ENCODE measurements at places on chromosomes 11 and 22.

- no peak for DNase-seq
Observed at GRCh38 chr11:92236856-92237255, 12.2 kb downstream of the FAT3 start.

- no peak for DNase-seq
Observed at GRCh38 chr11:69343401-69344321, 49.7 kb downstream of the MYEOV start.

GRCh38 chr11:113315811-113316210 lies 1.4 kb downstream of the TTC12 start:
- DNase-seq: no peak

DNA sequence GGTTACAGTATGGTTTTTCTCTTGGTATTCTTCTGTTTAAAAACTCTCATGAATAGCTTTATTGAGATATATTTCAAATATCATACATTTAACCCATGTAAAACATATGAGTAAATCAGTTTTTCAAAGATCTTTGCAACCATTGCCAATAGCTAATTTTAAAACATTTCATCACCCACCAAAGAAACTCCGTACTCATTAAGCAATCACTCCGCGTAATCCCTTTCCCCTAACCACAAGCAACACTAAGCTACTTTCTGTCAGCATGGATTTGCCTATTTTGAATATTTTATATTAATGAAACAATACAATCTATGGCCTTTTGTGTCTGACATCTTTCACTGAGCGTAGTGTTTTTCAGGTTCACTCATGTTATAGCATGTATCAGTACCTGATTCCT lies 697.9 kb upstream of the ANO5 start:
- DNase-seq: no peak

DNA sequence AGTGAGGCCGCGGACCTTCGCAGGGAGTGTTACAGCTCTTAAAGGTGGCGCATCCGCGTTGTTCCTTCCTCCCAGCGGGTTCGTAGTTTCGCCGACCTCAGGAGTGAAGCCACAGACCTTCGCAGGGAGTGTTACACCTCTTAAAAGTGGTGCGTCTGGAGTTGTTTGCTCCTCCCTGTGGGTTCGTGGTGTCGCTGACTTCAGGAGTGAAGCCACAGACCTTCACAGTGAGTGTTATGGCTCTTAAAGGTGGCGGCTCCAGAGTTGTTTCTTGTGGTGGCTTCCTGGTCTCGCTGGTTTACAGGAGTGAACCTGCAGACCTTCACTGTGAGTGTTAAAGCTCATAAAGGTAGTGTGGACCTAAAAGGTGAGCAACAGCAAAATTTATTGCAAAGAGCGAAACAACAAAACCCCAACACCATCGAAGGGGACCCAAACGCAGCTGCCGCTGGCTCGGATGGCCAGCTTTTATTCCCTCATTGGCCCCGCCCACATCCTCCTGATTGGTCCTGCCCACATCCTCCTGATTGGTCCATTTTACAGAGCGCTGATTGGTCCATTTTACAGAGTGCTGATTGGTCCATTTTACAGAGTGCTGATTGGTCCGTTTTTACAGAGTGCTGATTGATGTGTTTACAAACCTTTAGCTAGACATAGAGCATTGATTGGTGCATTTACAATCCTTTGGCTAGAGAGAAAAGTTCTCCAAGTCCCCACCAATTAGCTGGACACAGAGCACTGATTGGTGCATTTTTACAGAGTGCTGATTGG lies 1.2 kb upstream of the TMEM45B start:
- no peak for DNase-seq

DNA sequence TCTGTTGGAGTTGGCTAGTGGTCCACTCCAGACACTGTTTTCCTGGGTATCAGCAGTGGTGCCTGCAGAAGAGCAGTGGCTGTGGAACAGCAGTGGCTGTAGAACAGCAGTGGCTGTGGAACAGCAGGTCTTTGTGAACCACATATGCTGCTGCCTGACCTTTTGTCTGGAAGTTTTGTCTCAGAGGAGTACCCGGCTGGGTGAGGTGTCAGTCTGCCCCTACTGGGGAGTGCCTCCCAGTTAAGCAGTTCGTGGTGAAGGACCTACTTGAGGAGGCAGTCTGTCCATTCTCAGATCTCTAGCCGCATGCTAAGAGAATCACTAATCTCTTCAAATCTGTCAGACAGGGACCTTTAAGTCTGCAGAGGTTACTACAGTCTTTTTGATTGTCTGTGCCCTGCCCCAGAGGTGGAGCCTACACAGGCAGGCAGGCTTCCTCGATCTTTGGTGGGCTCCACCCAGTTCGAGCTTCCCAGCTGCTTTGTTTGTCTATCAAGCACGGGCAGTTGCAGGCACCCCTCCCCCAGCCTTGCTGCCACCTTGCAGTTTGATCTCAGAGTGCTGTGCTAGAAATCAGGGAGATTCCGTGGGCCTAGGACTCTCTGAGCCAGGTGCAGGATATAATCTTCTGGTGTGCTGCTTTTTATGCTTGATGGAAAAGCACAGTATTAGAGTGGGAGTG lies 89.1 kb upstream of the TRIM48 start:
- no peak for DNase-seq

DNA sequence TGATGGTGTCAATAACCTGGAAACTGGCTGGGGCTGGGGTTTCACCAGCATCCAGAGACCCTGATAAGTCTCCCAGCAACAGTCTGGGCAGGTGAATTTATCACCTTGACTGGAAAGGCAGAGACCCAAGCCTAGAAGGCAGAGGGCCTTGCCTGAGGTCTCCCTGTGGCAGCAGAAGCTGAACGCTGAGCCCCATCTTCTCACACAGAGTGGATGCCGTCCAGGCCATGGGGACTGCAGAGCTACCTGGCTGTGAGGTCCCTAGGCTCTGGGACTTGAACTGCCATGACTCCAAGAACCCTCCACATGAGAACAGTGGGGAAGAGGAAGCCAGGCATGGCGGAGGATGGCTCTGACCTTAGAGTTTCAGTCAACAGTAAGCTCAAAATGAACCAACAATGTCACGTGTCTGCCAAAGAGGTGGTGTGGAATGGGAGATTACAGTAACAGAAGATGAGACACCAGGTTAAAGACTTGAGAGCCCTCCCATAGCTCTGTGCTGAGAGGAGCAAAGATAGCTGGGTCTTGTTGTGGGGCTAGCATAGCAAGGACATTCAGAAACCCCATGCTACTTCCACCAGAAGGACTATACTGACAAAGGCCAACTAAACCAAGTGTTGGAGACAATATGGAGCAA lies 79.1 kb upstream of the LINC01488 start:
- DNase-seq: no peak

- no peak for DNase-seq
Observed at GRCh38 chr11:33362051-33362910, 105.1 kb downstream of the HIPK3 start.

GRCh38 chr11:26700574-26701235 lies 21.2 kb downstream of the SLC5A12 start:
- DNase-seq: no peak

DNA sequence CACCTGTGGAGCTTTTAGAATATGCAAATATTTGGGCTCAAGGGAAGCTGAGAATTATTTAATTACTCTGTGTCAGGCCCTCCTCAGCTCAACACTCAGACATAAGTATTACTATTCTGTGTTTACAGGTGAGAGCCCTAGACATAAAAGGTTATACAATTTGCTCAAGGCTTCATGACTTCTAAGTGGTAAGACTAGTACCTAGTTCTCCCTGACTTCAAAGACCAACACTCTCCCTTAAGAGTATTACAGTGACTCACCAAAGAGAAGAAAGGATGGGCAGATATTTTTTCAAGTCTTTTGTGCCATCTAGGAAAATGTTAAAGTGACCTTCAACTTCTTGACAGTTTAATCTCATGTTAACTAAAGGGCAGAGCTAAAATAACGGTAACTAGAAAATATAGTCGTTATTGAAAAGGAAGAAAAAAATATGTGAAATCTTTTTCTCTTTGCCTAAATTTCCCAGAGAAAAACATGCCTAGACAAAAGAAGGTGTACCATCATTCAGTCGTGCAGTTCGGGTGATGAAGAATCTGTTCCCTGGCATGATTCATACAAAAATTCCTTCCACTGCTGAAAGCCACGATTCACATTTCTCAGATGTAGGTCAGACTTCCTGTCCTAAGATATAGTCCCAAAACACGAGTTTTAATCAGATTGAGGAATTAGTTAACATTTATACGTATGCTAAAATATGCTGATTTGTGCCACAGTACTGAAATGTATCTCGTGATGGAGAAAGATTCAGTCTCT lies 849.1 kb upstream of the API5 start:
- no peak for DNase-seq

DNA sequence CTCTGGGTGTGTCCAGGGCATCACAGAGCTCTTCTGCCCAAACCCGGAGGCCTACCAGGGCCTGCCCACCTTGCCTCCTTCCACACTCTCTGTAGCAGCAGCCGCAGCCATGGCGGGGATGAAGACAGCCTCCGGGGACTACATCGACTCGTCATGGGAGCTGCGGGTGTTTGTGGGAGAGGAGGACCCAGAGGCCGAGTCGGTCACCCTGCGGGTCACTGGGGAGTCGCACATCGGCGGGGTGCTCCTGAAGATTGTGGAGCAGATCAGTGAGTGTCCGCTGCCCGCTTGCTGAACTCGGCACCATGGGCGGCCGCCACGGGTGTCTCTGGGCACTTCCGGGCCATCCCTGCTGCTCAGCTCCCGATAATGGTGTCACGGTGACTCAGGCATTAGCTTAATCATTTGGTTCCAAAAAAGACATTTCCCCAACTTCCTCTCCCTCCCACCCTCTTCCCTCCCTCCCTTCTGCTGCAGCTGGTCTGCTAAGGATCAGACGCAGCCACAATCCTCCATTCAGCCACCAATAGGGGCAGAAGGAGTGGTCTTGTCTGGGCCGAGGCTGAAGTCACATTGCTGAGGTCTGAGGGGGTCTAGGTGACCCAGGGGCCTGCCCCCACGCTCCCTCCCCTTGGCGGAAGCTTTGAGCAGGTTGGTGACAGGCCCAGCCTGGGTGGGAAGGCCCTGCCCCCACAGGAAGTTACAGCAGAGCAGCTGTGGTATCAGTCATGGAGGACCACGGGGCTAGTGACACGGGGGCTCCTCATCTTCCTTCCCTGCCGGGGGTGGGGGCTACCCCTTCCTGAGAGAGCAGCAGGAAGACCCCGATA lies 950 bp downstream of the FERMT3 start:
- DNase-seq: no peak

- peak; percentile 54 for DNase-seq
Observed at GRCh38 chr11:71406681-71407080, 41.5 kb downstream of the DHCR7 start.

- DNase-seq: no peak
Observed at GRCh38 chr11:133934096-133934495, 22.7 kb downstream of the IGSF9B start.

DNA sequence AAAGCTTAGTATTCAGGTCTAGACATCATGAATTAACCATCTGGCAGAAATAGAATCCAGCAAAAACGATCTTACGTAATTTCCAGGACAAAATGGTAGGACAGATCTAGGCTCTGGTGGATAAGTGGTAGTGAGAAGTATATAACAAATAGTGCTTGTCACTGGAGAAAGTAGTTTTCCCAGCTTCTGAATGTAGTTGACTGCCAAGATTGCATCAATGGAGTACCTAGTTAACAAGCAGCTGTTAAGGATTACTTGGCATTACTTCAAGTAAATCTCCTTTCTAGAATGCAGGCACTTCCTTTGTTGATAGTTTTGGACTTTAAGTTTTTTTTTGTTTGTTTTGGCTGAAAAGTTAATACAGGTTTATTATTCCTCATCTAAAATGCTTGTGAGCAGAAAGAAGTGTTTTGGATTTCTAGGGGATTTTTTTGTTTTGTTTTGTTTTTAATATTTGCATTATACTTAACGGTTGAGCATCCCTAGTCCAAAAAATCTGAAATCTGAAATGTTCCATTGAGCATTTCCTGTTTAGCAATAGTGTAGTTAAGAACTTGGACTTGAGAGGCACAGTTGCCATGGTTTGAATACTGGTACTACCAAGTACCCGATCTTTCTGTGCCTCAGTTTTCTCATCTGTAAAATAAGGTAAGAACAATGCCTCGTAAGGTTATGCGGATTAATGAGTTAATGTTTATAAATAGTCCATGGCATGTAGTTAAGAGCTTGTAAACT lies 20.3 kb downstream of the FAM118B start:
- DNase-seq: no peak

DNA sequence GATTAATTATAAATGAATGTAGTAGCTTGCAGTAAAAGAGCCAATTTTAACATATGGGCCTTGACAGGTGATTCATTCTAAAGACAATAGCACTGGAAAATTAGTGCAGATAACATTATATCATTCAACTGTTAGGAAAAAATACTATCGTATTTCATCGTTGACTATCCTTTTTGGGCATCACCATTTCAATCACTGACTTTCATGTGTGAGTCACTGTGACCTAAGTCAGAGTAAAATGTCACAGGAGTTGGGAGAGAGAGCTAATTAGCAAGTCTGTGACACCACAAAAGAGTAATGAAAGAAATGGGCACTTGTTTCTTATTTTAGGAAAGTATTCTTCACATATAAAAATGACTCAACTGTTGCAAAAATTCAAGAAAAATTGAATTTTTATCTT lies 253.8 kb upstream of the CNTN5 start:
- DNase-seq: no peak

DNA sequence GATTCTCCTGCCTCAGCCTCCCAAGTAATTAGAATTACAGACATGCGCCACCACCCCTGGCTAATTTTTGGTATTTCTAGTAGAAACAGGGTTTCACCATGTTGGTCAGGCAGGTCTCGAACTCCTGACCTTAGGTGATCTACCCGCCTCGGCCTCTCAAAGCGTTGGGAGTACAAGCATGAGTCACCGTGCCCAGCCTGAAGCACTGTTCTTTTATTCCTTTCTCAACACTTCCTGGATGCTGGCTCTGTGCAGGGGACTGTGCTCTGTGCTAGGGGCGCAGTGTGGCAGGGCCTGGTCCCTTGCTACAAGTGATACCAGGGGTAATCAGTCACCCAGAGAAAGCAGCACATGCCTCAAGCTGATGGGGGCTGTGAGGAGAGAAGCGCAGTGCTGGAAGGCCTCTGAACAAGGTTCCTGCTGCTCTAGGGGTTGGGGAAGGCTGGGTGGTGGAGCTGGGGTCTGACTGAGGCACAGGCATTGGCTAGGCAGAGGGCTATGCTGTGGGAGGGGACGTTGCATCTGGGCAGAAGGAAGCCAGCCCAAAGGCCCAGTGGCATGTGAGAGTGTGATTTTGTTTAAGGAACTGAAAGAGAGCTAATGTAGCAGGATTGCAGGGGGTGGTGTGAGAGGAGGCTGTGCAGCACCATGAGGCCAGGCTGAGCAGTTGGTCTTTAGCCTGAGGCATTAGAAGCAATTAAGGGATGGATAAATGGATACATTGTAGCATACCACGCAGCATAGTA lies 42.5 kb downstream of the CABIN1 start:
- DNase-seq: no peak

- DNase-seq: no peak
Observed at GRCh38 chr11:94194712-94195111, 66.1 kb downstream of the PANX1 start.

- no peak for DNase-seq
Observed at GRCh38 chr11:28571371-28571770, 463.2 kb downstream of the METTL15 start.

- DNase-seq: no peak
Observed at GRCh38 chr11:115928811-115929210, 424.6 kb upstream of the CADM1 start.

- no peak for DNase-seq
Observed at GRCh38 chr22:46017166-46017565, 40.2 kb upstream of the WNT7B start.

GRCh38 chr11:21794306-21794705 lies 398.6 kb upstream of the ANO5 start:
- DNase-seq: no peak

- DNase-seq: no peak
Observed at GRCh38 chr22:37775785-37776638, 31.7 kb upstream of the GCAT start.

GRCh38 chr11:117932947-117933346 lies 3.7 kb upstream of the TMPRSS13 start:
- DNase-seq: no peak

- no peak for DNase-seq
Observed at GRCh38 chr11:61754534-61755482, 2.4 kb downstream of the MYRF start.
